ENCODE measurements at places on chromosomes 11 and 22.

- no peak for DNase-seq
Observed at GRCh38 chr11:65390996-65391395, 4.6 kb downstream of the FRMD8 start.

DNA sequence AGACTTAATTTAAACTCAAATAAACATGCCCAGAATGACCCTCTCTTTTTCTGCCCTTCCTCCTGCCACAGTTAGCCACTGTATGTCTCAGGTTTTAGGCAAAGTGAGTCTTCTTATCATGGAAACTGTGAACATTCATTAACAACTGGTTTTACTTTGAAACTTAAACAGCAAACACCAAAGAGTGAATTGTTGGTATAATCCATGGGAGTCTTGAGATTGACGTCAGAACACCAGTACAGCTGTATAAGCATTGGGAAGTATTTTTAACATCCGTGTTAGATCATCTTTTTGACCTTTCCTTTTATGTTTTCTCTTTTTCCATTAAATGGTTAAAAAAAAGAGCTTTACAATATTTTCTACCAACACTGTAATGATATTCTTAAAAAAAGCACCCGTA is 38.9 kb downstream of the ARHGEF12 start:
- no peak for DNase-seq

- no peak for DNase-seq
Observed at GRCh38 chr22:26174280-26174679, 5.0 kb downstream of the SEZ6L start.

- DNase-seq: no peak
Observed at GRCh38 chr11:20093775-20094174, 66.5 kb downstream of the DBX1 start.

DNA sequence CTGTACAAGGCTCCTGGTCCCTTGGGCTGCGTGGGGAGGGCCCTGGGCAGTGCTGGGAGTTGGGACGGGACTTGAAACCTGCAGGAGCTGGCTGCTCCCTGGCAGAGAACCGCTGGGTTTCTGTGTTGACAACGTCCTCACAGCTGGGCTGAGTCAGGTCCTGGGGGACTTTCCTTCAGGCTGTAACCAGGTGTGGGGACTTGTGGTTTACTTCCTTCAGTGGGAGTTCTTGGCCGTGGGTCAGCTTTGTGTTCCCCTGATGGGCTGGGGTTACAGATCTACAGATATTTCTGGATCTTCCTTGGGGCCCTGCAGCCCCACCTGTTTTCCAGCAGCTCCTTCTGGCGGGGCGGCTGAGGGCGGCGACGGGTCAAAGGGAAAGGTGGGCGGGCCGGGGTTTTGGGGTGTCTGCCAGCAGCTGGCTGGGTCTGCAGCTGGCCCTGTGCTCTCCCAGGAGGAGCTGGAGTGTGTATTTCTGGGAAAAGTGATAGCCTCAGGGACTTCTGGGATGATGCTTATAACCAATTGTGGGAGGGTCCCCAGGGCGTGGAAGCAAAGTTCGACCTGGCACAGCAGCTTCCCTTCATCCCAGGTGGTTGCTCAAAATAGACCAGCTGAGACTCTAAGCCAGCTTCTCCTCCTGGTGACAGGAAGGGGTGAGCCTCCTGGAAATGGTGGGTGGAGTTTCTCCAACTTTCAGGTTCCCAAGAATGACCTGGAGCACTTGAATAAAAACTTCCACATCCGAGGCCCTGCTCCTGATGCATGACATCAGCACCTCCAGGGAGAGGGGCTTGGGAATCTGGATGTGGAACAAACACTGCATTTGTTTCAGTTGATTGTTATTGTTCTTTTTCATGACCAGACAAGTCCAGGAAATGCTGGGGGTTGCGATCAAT is 19.1 kb downstream of the ST14 start:
- no peak for DNase-seq

- DNase-seq: no peak
Observed at GRCh38 chr11:106031202-106031810, 9.3 kb upstream of the MSANTD4 start.

DNA sequence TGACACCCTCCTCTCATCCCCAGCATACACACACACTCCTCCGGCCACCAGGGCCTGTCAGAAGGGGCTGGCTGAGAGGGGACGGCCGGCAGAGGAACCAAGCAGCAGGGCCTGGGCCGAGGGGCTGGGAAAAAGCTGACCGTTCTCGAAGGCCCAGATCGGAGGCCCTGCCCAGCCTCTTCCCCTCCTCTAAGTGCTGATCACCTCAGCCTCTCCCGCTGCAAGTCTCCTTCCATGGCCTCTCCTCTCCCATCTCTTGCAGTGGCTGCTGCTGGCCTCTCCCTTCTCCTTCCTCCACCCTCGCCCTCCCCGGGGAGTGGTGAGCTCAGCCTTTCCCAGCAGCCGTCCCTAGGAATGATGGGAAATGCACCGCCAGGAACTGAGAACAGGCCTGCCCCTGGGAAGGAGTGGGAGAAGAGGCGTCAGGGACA is 39.6 kb downstream of the ARRB1 start:
- no peak for DNase-seq

GRCh38 chr11:60724420-60724819 is at the start of gene MS4A18:
TSS of gene MS4A18 (plus strand) at chr11:60724720.
- DNase-seq: no peak

GRCh38 chr11:96293598-96294021 is 49.4 kb downstream of the MAML2 start:
- no peak for DNase-seq

GRCh38 chr11:47111318-47111804 is 65.3 kb downstream of the ARFGAP2 start:
- DNase-seq: no peak

DNA sequence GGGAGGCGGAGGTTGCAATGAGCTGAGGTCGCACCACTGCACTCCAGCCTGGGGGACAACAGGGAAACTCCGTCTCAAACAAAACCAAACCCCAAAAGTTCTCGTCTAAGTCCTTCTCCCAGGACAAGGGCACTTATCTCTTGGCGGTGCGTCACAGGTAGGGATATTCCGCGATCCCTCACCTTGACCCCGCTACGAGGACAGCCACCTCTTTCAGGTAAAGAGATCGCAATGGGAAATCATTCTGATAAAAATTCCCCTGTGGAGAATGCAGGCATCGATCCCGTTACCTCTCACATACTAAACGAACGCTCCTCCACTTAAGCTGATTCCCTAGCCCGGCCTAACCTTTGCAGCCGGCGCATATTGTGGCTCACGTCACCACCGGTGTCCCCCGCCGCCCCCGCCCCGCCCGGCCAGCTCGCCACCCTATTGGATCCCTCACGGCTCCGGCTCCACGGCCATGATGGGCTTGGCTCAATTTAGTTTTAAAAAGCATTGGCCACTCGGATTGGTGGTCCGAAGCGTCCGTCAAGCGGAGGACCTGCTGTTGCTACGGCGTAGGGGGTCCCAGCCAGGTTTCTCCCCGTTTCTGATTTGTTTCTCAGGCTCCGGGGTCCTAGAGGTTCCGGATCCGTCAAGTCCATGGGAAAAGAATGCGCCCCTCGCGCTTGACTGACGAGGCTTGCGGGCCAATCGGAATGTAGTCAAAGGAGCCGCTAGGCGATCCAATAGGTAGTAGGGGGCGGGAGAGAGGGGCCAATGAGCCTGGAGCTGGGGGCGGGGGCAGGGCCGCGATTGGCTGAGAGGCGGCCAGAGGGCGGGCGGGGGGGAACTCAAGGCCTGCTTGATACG is 439 bp upstream of the PPP6R3 start:
- peak; percentile 92 for DNase-seq

DNA sequence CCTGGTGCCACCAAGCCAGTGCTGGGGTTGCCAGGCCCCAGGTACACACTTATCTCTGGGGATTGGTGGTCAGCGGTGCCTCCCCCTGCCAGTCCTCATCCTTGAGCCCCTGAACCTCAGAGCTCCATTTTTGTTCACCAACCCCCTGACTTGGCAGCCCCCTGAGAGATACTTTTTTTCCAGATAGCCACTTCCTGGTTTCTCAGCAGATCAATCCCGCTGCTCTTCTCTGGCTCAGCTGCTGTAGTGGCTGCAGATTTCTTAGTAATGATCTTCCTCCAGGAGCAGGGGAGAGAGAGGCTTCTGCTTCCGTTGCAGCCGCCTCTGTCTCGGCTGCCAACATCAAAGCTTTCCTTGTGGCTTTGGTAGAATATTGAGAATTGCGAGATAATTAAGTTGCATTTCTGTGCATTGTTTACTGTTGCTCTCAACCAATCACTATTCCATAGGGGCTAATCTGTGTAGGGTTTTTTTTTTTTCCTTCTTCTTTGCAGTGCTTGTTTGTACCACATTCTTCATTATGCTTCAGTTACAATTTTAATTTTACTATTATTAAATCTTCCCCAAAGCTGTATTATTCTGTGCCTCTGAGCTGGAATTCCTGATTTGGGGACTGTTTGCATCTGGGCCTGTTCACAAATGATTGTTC is 92.1 kb downstream of the PKNOX2 start:
- no peak for DNase-seq

DNA sequence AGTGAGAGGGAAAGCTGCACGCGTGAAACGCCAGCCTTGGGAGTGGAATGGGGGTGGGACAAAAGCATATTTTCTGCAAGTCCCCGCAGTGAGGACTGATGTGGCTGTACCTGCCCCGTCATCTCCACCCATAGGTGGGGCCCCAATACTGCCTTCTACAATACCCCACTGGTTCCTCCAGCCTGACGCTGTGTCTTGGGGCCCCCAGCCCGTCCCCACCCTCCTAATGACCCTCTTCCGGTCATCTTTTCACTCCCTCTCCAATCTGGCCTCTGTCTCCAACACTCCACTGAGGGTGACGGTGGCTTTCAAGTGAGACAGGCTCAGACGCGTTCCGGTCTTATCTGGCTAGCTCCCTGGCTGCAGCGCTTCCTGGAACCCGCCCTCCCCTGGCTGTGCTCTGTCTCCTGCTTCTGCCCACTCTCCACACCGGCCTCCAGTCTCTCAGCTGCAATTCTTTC is 104.2 kb downstream of the MICAL3 start:
- no peak for DNase-seq

DNA sequence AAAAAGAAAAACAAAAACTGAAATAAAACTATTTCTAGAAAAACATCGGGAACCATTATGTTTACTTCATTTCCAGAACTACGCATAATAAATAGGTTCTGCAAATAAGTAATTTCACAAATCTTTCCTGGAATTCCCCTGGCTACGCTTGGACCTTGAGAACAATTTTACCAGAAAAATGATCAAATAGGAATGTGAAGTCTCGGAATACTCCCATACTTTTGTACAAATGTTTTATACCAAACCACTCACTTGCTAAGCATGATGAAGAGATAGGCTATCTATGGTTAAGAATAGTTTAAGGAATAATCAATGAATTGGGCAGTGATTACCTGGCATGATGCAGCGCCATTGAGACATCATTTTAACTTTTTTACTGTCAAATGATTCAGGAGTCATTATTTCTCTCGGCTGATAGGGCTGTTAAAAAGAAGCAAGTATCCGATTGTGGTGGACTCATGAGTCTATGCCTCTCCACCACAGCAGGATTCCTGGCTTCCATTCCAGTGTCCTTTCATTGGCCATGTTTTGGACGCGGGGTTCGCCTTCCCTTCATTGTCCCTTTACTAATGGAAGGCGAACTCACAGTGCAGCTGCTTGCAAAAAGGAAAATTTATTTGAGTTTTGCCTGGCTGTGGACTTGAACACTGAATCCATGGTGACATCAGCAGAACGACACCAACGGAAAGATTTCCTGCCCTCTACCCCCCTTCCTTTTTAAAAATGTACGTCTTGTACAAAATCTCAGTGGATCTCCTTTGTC is 39.9 kb upstream of the BLID start:
- no peak for DNase-seq

DNA sequence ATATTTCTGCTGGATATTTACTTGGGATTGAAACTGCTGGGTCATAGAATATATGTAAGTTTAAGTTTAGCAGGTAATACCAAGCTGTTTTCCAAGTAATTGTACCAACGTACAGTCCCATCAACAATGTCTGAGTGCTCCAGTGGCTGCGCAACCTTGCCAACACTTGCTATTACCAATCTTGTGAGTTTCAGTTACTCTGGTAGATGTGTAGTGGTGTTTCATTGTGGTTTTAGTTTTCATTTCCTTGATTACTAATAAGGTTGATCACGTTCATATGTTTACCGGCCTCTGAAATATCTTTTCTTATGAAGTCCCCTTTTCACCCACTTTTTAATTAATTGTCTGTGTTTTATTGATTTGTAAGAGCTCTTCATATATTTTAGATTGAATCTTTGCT is 370.6 kb upstream of the CADM1 start:
- no peak for DNase-seq

DNA sequence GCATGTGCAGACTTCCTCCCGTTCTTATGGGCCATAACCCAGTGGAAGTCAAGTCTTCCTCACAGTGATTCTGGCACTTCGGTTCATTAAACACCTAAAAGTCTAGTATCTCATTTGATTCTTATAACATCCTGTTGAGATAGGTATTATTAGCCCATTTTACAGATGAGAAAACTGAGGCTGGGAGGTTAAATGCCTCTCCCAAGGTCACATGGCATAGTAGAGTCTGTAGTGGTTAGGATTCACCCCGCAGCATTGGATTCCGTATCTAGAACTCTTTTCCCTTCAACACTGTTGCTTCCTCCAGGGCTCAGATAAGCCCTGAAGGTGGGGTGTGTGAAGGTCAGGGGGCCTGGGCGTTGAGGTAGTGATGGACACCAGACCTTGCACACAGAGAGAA is 3.4 kb downstream of the GPHA2 start:
- DNase-seq: no peak

DNA sequence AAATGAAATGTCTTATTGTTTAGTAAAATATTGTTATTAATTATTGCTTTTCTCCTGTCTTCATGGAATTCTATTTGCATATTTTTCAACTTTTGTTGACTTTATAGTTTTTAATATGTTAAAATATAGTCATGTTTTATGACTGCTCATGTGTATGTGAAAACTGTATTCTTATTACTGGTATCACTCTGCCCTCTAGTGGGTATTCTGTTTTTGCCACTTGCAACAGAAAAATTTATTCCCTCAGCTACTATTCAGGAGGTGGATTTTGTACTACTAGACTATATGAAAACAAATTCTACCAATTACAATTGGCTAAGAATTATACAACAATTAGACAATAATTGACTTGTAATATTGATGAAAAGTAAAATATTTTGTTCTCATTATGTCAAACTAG is 45.0 kb downstream of the OR4C6 start:
- no peak for DNase-seq

GRCh38 chr11:64656862-64657261 is 65.8 kb downstream of the SLC22A12 start:
- no peak for DNase-seq

DNA sequence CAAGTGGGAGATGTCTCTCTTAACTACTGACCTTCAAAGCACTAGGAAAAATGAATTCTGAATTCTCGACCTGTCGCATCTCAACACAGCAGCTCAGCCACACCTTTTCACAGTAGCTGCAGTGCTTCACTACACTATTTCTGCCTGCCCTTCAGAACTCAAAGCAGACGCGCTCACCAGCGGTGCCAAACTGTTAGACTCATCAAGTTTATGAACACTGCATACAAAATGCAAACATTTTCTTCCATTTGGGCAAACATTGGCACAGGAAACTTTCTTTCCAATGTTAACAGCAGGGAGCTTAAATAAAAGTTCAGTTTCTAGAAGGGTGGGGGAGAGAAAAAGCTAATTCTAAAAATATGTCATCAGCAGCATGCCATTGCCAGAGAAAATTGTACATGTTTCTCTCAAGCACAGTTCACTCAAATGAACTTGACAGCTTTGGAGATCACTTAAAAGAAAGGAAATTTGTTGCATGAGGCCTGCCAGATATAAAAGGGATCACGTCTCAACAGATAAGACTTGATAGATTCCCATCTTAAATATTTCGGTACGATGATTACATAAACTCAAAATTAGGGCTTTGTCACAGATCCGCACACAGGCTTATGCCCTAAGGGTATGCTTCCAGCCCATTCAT is 82.7 kb downstream of the CADM1 start:
- no peak for DNase-seq
